ENCODE measurements at places on chromosomes 5 and 9.

DNA sequence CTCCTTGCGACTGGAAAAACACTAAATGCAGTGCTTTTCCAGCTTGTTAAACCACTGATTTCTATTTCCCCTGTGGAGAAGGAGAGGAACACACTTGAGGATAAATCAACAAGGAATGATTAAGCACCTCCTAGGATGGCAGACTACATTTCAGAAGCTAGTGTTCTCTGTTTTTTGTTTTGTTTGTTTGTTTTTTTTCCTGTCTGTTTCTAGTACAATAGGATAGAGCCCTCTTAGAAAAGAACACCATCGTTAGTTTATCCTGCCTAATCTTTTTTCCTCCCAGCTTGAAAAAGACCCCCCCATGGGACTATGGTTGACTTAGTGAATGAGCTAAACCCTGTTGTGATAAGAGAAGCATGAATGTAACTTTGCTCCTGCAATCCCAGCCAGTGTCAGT is 3.9 kb upstream of the TAL2 start:
- peak; percentile 74 for DNase-seq

DNA sequence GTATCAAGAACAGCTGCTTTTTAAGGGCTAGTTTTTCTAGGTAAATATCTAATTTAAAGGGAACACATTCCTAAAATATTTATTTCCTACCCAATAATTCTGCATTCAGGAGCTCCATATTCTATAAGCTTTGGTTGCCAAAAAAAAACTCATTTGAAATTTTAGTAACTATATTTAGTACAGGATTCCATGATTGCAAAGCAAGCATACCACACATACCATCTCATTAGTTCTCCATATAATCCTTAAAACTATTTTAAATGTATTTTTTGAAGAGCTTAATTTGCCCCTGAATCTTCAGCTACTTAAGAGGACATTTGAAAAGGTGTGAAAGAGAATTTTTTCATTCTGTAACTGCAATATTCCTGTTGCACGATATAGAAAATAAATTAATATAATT is 877.0 kb downstream of the NR2F1-AS1 start:
- no peak for DNase-seq

GRCh38 chr9:132769906-132770769 is 99.9 kb downstream of the GTF3C4 start:
- peak; percentile 11 for DNase-seq

- no peak for DNase-seq
Measured at GRCh38 chr9:6930827-6931226, 173.1 kb downstream of the KDM4C start.

DNA sequence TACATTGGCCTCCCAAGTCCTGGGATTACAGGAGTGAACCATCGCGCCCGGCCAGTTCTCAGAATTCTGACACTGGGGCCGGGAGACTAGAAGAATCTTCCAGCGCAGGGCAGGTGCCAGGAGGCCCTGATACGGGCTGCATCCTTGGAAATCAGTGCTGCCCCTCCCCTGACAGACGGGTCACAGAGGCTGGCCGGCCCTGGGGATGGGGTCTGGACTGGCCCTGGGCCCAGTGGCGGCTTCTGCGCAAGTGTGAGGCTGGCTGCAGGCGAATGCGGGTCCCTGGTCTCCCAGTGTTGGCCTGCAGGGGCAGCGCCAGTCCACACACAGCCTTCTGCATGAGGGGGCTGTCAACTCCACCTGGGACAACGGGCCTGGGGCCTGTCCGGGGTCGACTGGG is 831 bp upstream of the TBC1D9B start:
- DNase-seq = no peak

- no peak for DNase-seq
Measured at GRCh38 chr9:126842977-126843799, 17.3 kb upstream of the ZBTB34 start.

- no peak for DNase-seq
Measured at GRCh38 chr5:72386639-72387038, 66.5 kb downstream of the PTCD2 start.

GRCh38 chr5:147746986-147747385 is 35.5 kb downstream of the JAKMIP2 start:
- DNase-seq = no peak

GRCh38 chr9:7042124-7042523 is 284.4 kb downstream of the KDM4C start:
- DNase-seq = no peak

GRCh38 chr5:185095-186070 is 5.9 kb upstream of the LRRC14B start:
- DNase-seq = no peak

GRCh38 chr9:69468380-69468779 is 143.4 kb downstream of the ENTREP1 start:
- DNase-seq = no peak

GRCh38 chr5:10307206-10308148 is at the start of gene CMBL:
CMBL (minus strand) TSS chr5:10307902; CDS start chr5:10290762, 17,140 bp downstream.
- DNase-seq = peak; percentile 74

GRCh38 chr9:106557996-106558667 is 304.8 kb upstream of the ZNF462 start:
- no peak for DNase-seq

GRCh38 chr5:65871182-65871581 is 55.2 kb upstream of the ERBIN start:
- no peak for DNase-seq

GRCh38 chr5:16759147-16759773 is 142.5 kb upstream of the RETREG1 start:
- no peak for DNase-seq

GRCh38 chr5:11126844-11127243 is 365.8 kb upstream of the DAP start:
- DNase-seq = no peak

GRCh38 chr9:104977580-104977979 is 49.6 kb upstream of the ABCA1 start:
- DNase-seq = no peak

- no peak for DNase-seq
Measured at GRCh38 chr9:130632841-130633240, 31.6 kb upstream of the PRDM12 start.

Measured in NCI-H345 (cell line).